Anterior cingulate cortex (tissue), 58 donors: ENCODE measurements at places on chromosomes 6 and 20.

GRCh38 chr6:56143796-56144195, 103.6 kb downstream of the COL21A1 start:
- no peak for DNase-seq

DNA sequence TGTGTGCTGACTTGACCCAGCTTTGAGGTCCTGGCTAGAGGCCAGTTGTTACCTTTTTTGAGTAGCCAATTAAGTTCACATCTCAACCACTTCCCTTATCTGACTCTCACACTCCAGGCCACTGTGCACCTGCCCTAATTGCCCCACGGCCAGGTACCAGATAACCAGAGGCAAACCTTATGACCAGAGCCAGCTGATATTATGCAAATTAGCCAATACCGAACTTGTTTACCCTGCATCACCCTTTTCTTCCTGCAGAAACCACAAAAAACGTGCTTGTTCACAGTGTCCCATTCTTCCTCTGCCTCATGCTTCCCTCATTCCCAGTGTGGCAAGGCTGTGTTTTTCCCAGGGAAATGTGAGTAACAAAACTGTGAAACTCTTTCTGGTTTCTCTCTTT, 89.3 kb downstream of the HTR1B start:
- no peak for DNase-seq

- DNase-seq = no peak
Observed at GRCh38 chr20:62780696-62781095, 15.6 kb upstream of the MRGBP start.

GRCh38 chr6:126907996-126908395, 210.5 kb upstream of the RSPO3 start:
- DNase-seq = no peak

- no peak for DNase-seq
Observed at GRCh38 chr6:106966229-106966628, 8.3 kb downstream of the CD24 start.

DNA sequence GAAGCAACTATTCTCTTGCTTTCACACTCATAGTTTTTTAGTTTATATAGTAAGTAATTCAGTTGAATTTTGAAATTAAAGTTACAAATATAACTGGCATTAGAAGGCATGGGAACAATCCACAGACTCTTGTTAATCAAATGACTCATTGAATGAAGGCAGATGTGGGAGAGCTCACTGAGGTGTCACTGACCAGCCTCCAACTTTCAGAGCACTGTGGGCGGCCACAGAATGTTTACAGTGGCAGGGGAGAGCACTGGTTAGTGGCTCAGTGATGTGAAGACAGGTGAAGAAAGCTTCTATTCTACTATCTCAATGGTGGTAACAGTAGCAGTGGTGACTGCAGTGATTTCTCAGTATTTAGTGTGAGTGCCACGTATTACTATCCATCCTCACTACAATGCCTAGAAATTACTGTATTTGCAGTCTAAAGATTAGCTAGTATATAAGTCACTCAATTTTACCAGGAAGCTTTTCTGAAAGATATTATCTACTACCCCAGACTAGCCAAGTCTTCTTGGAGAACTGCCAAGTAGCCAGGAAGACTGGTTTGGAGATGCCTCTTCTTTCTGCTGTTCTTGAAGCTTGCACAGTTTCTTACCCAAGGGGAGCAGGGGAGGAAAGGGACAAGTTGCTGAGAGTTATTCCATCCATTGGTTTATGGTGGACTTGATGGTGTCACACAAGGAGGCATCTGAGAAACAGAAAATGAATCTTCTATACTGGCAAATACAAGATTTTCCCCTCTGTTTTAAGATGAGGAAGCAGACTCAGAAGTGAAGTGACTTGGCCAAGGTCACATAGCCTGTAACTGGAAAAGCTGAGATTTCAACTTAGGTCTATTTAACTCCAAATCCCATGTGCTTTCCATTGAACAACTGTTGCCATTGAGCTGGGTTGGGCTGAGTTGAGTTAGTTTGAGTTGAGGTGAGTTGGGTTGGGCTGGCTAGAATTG, 231.2 kb downstream of the ANKRD60 start:
- DNase-seq = no peak

- DNase-seq = no peak
Observed at GRCh38 chr6:3136292-3137011, 17.9 kb downstream of the BPHL start.

GRCh38 chr6:36928547-36928918, 26.0 kb upstream of the PI16 start:
- no peak for DNase-seq

GRCh38 chr6:101398716-101399615, 5.5 kb downstream of the GRIK2 start:
- no peak for DNase-seq

DNA sequence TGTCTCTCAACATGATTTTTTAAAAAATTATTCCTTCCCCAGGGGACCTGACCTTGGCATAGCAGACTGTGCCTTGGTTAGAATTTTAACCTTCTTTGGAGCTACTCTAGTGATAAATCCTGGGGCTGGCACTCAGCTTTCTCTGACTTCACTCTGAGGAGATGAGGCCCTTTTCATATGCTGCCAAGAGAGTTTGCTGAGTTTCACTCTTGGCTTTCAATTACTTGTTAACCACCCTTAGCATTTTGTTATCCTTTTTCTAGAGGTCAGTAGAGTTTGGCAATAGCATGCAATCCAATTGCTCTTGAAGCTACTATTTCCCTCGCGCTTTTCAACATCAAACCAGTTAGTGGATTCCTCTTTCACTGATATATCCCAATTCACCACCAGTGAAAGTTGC, 920.3 kb downstream of the EYS start:
- no peak for DNase-seq

DNA sequence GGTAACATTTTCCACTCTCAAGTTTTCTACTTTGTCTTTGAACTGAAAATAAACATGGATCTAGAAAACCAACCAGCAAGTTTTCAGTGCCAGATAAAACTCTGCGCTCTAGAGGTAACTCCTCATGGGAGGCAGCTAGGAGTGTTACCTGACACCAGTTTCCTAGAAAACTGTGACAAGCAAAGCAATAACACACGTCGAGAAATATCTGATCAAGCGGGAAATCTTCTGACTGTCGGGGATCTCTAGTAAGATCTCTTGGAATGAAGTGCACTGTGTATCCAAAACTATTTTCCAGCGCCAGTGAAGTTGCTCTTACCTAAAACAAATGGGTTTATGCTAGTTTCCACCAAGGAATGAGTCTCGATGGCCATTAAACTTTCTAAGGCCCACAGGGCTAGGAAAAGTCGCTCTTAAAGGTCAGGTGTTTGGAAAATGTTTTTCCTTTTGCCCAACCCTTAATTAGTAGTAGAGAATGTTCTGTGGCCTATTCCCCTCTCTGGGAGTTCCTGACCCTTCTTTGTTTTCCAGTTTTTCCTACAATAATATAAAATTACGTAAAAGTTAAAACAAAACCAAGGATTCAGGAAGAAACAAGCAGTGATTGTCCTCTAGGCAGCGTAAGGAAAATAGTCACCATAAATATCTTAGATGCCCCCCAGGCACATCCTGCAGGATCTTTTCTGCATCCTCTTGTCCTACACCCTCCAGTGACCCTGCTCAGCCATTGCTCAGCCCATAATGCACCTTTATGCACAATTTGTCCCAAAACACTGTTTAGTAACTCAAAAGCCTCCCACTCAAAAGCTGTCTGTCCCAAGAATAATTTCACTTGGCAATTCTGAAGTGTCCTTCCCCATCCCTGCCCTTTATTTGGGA, 137.7 kb upstream of the AKAP12 start:
- DNase-seq = no peak

DNA sequence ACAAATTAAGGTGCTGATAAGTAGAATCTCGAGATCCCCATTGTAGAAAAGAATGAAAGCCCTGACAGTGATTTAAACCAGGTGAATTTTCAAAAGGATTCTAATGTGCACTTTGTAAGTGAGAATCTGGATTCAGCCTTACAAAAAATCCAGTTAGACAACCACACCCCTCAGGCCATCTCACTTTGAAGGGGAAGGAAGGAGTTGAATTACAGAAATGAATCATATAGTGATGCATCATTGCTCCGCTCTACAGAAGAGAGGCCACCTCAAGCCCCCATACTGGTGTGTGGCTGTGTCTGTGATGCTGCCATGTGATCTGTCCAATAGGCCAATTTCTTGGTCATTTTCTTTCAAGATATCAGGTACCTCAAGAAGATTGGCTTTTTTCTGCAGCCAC, 85.5 kb upstream of the NT5E start:
- no peak for DNase-seq

GRCh38 chr6:63887002-63887751, 251.6 kb downstream of the PHF3 start:
- DNase-seq = no peak

- DNase-seq = no peak
Observed at GRCh38 chr6:157322792-157323254, 496 bp downstream of the TMEM242 start.
